ENCODE measurements at places on chromosomes 7 and 10.

DNA sequence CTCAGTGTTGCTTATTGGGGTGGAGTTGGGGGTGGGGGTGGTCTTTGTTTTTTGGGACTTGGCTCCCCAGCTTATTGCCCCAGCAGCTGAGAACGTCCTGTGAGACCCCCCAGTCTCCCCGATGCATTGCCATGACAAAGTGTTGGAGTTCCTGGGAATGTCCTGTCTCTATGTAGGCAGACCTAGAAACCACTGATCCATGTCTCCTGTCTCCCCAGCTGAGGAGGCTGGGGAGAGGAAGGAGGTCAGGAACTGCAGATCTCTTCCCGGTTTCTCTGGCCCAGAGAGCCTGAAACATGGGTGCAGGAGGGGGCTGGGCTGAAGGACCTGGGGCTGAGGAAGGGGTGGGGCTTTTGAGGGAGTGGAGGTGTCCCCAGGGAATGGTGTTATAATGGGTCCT lies 80.2 kb upstream of the GTF2IRD1 start:
- no peak for DNase-seq

- no peak for DNase-seq
These were observed 288.9 kb downstream of the KCNMA1 start for GRCh38 chr10:77348751-77349150.

GRCh38 chr7:99340659-99341058 lies 15.0 kb downstream of the ARPC1A start:
- DNase-seq = no peak

- no peak for DNase-seq
These were observed 15.4 kb downstream of the WDFY4 start for GRCh38 chr10:48700071-48700470.

- DNase-seq = no peak
These were observed 91.8 kb upstream of the KMT2C start for GRCh38 chr7:152527610-152528032.

DNA sequence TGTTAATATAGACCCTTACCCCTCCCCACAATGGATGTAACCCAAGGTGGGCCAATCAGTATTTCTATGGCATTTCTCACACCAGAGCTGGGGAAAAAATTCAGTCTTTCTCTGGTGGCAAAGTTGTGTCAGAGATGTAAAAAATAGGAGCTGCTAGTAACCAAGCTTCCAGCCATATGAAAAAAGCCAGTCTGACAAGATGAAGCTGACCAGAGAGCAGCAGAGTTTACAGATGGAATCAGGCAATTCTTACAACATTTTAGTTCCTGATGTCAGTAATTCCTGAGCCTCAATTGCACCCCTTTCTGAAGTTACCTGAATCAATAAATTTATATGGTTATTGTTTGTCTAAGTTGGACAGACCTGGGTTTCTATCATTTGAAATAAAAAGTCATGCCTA lies 286.3 kb downstream of the HPSE2 start:
- DNase-seq = no peak

- DNase-seq = no peak
These were observed 95.4 kb upstream of the RHEB start for GRCh38 chr7:151615058-151615457.

GRCh38 chr7:71349682-71350481 lies 217.9 kb downstream of the GALNT17 start:
- DNase-seq = no peak

GRCh38 chr10:119149729-119150128 lies 15.8 kb downstream of the SFXN4 start:
- DNase-seq = no peak

GRCh38 chr7:133299676-133300075 lies 46.8 kb downstream of the EXOC4 start:
- no peak for DNase-seq

DNA sequence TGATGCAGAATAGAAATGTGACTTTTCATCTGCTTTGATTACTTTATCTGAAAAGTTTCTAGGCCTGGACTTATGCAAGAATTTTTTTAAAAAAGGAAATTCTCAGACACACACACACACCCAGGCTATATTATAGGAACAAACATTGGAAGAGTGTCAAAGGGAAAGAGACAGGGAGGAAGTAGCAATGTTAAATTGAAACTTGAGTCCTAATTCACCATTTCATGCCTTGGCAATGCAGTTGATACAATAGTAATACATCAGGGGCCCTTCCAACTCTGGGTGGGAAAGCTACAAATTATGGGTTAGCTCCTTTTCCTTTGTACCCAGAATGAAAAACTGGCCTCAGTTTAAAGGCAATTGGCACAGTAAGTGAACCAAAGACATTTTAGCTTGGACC lies 258.0 kb upstream of the LYZL1 start:
- no peak for DNase-seq

GRCh38 chr10:111209692-111210091 lies 132.9 kb downstream of the ADRA2A start:
- no peak for DNase-seq

DNA sequence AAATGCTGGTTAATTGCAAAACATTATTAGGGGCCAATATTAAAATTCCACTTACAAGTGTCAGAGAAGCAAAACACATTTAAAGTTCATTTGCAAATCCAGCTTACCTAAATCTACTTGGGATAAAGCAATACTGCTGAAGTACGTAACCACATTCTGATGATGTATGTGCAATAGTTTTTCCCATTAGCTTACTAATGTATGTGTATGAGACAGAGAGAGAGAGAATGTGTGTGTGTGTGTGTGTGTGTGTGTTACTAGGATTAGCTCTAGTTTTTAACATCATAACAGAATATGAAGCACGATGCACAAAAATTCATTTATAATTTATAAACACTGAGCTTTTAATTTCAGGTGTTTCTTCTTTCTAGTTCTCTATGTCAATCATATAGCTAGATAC lies 1074.2 kb upstream of the C7orf33 start:
- DNase-seq = no peak

DNA sequence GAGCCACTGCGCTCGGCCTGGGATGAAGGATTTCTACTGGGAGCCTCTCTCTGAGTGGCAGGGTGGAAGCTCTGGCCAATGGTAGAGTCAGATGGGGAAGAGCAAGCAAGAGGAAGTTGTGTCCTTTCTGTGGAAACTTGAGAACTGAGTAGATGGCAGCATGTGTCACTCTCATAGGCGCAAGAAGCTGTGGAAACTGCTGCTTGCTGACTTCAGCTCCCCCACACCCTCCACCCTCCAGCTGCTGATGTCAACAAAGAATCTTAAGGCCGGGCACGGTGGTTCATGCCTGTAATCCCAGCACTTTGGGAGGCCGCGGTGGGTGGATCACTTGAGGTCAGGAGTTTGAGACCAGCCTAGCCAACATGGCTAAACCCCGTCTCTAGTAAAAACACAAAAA lies 39.8 kb upstream of the SRGN start:
- DNase-seq = no peak

GRCh38 chr7:128362670-128363069 lies 1.2 kb upstream of the PRRT4 start:
- DNase-seq = no peak

- DNase-seq = no peak
These were observed 55.0 kb downstream of the RELN start for GRCh38 chr7:103934508-103934907.

DNA sequence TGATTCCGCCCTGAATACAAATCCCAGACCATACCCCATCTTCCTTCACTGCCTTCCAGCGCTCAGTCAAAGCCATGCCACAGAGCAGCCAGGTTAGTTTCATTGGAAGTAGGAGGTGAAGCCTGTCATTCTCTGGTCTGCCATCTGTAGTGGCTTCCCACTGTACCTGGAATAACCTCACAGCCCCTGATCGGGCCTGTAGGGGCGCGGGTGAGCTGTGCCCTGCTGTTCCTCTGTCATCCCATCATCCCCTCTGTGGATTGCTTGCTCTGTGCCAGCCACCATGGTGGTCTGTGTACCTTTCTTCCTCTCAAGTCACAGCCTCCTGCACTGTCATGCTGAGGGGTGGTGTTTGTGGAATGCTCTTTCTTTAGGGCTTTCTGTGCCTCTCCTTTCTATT lies 155.1 kb downstream of the ZNF22 start:
- no peak for DNase-seq

DNA sequence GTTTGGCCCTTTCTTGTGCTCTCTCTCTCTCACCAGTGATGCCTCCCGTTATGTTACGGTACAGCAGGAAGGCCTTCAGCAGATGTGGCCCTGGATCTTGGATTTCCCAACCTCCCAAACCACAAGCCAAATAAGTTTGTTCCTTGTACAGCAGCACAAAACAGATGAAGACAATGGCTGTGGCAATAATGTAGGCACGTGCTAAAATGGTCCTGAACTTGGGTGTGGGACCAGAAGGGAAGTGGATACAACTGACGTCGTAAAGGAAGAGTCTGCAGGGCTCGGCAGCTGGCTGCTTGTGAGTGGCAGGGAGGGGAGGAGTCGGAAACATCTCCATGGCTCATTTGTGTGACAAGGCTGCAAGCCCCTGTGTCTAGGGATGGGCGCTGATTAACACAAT lies 26.8 kb downstream of the PROSER2 start:
- DNase-seq = no peak

- no peak for DNase-seq
These were observed 22.4 kb downstream of the PDLIM1 start for GRCh38 chr10:95268438-95268837.

DNA sequence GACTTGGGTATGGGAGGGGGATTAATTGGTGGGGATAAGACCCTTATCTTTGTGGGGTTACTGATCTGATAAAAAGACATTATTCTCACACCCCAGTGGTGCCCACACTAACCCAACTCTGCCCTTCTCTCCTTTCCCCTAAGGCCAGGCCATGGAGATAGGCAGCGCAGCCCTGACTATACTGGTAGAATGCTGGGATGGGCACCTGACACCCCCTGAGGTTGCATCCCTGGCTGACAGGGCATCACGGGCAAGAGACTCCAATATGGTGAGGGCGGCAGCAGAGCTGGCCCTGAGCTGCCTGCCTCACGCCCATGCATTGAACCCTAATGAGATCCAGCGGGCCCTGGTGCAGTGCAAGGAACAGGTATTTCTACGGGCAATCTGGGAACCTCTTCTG lies 12.7 kb downstream of the ZSWIM8 start:
- no peak for DNase-seq

DNA sequence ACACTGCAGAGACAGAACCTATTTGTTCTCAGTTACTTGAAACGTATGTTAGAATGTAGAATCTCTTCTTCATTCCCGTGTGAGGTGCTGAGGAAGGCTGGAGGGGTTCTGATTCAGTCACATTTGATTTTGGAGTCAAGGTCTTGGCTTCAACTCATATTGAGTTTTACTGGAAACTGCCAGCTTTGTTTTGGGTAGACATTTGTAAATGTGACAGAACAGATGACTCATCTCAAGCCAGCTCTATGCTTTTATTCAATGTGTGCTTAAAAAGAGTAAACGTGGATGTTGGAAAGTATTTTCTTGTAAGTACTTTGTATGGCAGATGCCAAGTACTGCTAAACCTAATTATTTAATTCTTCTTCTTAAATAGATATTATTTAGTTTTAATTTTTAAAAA lies 780.8 kb upstream of the C7orf33 start:
- DNase-seq = no peak

GRCh38 chr7:5309146-5309545 lies 26.4 kb downstream of the SLC29A4 start:
- DNase-seq = no peak

- no peak for DNase-seq
These were observed 809 bp upstream of the OGA start for GRCh38 chr10:101818872-101819633.

DNA sequence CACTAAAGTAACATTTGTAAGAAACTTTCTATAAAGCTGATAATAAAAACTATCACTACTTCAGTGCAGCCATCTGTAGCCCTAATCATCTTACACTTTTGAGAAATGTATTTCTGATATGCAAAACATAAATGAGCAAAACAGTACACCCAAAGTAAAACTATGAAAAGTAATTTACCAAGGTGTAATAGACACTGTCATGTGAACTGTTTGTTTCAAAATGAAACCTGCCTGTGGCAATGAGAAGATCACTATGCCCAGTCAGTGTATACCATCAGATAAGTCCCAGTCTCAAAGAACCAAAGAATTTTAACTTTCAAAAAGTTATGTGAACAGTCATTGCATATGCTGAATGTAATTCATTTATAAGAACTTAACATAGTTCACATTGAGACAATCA lies 398.1 kb downstream of the CDC14C start:
- DNase-seq = no peak

DNA sequence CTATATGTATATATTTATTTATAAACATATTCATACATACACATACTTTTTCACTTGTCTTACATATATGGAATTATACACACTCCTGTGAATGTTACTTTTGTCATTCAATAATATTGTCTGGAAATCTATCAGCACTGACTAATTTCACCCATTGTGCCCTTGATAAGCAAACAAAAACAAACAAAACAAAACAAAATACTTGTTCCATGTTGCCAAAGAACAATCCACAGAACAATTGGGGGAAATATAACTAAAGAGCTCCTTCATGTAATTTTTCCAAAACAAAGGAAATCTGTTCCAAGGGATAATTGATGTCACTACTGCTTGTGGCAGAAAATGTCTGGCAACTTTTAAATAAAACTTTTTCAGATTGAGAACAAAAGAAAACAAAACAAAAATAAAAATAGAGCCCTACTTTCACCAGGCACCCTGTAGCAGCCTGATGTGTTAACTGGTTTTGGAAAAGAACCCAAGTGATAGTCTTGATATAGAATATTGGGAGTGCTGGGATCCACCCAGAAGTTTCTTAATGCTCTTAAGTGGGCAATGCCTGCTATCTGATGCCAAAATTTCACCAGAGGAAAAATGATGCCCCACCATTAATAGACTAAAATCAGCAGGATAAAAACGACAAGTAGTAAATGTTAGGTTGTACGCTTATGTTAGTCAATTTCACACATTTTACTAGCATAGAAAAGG lies 34.0 kb upstream of the CCDC7 start:
- no peak for DNase-seq

DNA sequence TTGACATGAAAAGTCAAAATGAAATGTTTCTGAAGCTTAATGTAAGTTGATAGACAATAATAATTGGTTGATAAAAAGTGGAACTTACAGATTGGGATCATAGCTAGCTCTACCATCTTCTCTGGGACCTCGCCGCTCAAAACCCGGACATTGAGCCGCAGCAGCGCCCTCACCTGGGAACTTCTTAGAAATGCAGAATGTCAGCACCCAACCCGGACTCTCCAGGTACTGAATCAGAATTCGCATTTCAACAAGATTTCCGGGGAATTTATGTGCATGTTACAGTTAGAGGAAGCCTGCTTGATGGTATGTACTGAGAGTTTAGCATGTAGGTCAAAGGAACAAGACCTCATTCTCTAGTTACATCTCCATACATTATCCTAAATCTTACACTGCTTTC lies 36.7 kb upstream of the ABLIM1 start:
- DNase-seq = peak; percentile 26

DNA sequence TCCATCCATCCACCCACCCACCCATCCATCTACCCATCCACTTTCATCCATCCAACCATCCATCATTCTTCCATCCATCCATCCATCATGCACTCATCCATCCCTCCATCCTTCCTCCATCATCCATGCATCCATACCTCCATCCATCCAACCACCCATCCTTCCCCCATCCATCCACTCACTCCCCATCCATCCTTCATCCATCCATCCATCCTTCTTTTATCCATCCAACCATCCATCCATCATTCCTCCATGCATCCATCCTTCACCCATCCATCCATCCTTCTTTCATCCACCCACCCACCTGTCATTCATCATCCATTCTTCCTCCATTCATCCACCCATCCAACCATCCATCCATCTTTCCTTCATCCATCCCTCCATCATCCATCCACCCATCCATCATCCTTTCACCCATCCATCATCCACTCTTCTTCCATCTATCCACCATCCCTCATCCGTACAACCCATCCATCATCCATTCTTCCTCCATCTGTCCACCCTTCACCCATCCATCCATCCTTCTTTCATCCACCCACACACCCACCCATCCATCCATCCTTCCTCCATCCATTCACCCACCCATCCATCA lies 428.2 kb downstream of the DNAJB6 start:
- DNase-seq = no peak
